ENCODE measurements at places on chromosomes 4 and X. TPM values are rescaled to one million over a fixed set of nuclear protein-coding genes. Genes with fewer than 3 reads are reported as not detected.

Gene PCDH19
- 0.97 TPM for total RNA-seq

Gene SRPX
- total RNA-seq, result 44.9 TPM

Gene NKX1-1
- total RNA-seq, result not detected

Gene GUCY1A1
- 115 TPM for total RNA-seq

Data from lung (tissue), 17 donors.